ENCODE measurements at places on chromosomes 5 and 9.

DNA sequence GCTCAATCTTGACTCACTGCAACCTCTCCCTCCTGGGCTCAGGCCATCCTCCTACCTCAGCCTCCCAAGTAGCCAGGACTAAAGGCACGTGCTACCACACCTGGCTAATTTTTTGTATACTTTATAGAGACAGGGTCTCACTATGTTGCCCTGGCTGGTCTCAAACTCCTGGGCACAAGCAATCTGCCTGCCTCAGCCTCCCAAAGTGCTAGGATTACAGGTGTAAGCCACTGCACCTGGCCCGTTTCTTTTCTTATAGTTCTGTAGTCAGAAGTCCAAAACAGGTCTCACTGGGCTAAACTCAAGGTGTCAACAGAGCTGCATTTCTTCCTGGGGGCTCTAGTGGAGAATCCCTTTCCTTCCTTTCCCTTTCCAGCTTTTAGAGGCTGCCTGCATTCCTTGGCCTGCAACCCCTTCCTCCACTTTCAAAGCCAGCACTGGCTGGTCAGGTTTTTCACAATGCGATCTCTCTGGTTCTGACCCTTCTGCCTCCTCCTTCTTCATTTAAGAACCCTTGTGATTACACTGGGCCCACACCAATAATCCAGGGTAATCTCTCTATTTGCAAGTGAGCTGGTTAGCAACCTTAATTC is 16.3 kb downstream of the IRF1 start:
- no peak for DNase-seq

DNA sequence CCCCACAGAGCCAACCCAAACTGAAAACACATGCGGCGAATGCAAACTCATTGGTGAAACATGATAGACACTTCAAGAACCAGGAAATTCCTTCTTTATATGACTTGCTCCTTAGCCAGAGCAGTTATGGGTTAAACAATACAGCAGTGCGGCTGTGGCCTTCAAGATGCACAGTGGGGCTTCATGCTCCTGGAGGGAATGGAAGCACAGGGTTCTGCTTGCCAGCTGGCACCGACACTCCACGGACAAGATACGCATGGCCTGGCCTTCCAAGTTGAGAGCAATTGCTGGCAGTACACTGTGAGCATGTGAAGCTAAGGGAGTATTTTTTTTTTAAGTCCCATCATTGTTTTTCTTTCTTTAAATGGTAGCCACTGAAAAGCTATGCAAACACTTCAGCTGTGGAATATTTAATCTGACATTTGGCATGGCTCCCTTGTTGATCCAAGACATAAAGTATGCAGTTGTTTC is 451.6 kb upstream of the CD180 start:
- DNase-seq: no peak

- no peak for DNase-seq
Measured at GRCh38 chr9:116057371-116057770, 96.2 kb upstream of the PAPPA start.

DNA sequence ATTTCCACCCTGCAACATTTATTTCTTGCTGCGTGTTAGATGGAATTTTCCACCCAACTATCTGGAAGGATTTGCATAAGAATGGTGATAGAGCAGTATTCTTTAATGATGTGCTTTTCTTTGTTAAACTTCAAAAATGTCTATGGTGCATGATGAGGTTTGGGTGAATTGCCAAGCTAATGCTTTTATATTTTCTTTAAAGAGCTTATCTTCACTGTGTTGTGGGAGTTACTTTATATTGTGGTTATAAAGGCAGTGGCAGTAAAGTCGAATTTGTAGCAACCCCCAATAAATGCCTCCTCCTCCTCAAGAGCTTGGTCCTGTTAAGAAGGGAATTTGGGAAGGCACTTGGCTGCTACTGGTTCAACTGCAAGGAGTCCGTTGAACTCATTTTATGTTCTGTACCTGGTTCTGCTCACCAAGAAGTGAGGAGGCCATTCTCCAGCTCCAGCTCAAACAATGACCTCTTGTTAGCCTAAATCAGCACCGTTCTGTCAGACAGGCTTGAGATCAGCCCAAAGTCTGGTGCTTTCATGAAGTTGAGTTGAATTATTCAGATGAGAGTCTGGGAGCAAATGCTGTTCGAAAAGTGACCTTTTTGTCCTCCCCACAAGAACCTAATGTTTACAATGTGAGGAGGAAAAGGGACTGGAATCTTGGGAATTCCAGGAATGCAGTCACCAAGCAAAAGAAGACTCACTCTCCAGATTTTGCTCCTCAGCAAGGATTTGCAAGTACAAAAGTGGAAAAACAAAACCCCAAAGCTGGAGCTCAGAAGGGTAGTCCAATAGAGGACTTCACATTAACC is 217.0 kb downstream of the TMEM38B start:
- DNase-seq: no peak

DNA sequence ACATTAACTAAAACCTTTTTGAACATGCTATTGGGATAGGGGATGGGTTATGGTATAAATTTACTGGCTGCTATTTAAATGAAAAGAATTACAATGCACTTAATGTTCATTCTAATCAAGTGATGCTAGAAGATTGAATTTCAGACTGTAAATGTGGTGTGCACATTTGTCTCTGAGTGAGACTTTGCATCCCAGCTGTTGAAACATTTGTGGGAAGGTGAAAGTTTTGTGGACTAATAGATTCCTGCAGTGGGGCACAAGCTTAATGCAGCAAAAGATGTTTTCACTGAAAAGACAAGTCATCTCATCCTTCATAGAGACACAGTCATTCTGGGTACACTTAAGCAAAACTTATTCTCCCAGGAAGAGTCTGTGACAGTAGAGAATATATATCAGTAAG is 323.6 kb downstream of the NFIB start:
- no peak for DNase-seq

DNA sequence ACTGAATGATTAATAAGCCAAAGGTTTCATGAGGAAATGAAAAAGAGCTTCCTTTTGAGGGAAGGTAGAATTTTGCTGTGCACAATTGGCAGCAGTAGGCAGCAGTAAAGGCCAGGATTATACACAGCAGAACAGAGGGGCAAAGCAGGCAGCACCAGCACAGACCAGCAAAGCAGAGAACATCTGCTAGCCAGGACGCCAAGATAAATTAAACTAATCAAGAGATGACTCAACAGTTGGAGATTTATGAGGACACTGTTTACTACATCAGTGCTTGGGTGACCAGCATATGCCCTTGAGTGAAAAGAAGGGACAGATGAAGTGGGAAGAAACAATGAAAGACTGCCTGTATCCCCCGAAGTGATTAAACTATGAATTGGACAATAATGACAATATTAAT is 871.4 kb upstream of the CDH10 start:
- no peak for DNase-seq

DNA sequence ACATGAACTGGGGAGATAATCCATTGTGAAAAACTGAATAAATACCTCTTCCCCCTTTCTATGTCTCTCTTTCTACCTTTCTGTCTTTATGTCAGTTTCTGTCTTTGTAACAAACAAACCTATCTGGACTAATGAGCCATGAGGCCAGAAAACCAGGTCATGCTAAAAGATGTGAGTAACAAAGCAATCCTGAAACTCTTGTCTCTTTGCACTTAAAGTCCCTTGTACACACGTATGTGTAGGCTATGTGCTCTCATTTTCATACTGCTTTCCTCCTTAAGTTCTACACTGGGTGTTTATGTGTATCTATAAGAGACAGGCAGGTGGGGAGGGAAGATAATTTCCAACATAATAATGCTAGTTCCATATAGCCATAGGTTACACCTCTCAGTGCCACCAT is 123.8 kb upstream of the PTGER4 start:
- DNase-seq: no peak

DNA sequence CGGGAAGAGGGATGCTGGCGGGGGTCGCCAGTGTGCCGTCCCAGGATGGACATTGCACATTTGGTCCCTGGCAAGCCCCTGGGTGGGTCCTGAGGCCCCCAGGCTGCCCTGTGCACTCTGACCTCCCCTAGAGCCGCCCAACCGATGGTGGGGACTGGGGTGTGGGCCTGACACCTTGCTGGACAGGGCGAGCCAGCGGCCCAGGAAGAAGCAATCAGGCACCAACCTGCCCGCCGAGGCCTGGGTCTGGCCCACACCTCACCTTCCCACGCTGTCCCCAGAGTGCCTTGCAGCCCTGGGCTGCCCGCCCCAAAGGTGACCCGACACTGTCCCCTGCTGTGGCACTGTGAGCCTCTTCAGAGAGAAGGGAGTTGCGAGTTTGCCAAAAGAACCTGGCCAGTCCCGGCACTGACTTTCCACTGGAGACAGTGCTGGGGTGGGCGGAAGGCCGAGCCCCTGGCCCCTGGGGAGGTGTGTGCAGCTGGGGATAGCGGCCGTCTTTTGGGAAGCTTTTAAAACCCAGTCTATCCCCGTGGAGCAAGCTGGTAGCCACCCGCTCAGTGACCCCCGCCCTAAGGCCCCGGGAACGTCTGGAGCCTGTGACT is 12.0 kb upstream of the NRARP start:
- no peak for DNase-seq

DNA sequence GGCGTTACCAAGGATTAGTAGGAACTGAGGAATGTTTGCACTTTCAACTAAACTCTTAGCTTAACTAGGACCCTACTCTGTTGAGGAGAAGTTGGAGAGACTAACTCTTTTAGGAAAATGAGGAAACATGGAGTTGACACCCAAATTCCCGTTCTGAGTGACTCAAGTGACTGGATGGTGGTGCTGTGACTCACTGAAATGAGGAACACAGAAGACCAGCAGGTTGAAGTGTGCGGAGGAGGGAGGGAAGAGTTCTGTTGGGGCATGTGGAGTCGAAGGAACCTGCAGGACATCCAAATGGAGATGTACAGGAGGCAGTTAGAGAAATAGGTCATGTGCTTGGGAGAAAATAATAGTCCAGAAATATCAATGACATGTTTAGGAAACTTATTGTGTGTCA is 8.2 kb downstream of the HEXB start:
- no peak for DNase-seq

DNA sequence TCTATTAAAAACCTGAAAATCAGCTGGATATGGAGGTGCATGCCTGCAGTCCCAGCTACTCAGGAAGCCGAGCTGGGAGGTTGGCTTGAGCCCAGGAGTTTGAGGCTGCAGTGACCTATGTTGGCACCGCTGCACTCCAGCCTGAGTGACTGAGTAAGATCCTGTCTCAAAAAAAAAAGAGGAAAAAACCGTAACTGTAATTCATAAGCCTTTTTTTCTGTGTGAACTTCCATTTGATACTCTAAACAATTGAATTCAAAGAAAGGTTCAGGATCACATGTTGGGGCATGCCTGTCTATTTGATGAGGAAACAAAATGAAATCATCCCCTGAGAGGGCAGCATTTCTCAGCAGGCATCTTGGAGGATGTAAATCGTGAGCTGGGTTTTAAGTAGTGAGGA is 38.8 kb downstream of the ITGA2 start:
- DNase-seq: no peak

DNA sequence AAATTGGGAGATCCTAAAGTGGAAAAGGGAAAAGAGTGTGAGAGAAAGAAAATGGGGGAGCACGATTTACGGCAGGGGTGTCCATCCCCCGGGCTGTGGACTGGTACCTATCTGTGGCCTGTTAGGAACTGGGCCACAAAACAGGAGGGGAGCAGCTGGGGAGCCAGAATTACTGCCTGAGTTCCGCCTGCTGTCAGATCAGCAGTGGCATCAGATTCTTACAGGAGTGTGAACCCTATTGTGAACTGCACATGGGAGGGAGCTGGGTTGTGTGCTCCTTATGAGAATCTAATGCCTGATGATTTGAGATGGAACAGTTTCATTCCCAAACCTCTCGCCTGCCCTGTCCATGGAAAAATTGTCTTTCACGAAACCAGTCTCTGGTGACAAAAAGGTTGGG is 108.3 kb upstream of the ADAMTSL1 start:
- no peak for DNase-seq

GRCh38 chr5:72123764-72124376 is 16.6 kb downstream of the MAP1B start:
- no peak for DNase-seq

GRCh38 chr9:85004818-85005413 is 335.4 kb downstream of the NTRK2 start:
- DNase-seq: no peak

DNA sequence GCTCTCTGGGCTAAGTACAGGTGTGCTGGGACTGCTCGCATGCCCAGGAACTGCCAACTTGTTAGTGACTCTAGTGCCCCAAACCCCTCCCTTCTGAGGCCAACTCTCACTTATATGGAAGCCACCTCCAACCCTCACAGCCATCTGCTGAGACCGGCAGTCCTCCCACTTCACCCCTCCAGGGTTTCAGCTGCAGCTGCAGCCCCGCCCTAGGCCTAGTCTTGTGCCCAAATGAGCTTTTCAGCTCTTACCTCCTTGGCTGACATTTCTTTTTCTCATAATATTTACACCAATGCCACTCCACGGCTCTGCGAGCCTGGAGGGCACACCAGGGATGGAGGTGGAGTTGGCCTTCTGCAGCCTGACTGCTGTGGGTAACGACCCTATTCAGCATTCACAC is 166.6 kb downstream of the ROR2 start:
- no peak for DNase-seq

- no peak for DNase-seq
Measured at GRCh38 chr5:76040806-76041205, 42.4 kb upstream of the SV2C start.

GRCh38 chr5:128192368-128192767 is 108.8 kb downstream of the SLC12A2 start:
- no peak for DNase-seq

GRCh38 chr5:126004636-126005035 is 418.6 kb upstream of the GRAMD2B start:
- DNase-seq: no peak

- no peak for DNase-seq
Measured at GRCh38 chr5:126497506-126497905, 74.3 kb downstream of the GRAMD2B start.

- DNase-seq: no peak
Measured at GRCh38 chr5:168746893-168747640, 167.9 kb upstream of the PANK3 start.

GRCh38 chr5:58450018-58450417 is 9.9 kb downstream of the PLK2 start:
- no peak for DNase-seq

DNA sequence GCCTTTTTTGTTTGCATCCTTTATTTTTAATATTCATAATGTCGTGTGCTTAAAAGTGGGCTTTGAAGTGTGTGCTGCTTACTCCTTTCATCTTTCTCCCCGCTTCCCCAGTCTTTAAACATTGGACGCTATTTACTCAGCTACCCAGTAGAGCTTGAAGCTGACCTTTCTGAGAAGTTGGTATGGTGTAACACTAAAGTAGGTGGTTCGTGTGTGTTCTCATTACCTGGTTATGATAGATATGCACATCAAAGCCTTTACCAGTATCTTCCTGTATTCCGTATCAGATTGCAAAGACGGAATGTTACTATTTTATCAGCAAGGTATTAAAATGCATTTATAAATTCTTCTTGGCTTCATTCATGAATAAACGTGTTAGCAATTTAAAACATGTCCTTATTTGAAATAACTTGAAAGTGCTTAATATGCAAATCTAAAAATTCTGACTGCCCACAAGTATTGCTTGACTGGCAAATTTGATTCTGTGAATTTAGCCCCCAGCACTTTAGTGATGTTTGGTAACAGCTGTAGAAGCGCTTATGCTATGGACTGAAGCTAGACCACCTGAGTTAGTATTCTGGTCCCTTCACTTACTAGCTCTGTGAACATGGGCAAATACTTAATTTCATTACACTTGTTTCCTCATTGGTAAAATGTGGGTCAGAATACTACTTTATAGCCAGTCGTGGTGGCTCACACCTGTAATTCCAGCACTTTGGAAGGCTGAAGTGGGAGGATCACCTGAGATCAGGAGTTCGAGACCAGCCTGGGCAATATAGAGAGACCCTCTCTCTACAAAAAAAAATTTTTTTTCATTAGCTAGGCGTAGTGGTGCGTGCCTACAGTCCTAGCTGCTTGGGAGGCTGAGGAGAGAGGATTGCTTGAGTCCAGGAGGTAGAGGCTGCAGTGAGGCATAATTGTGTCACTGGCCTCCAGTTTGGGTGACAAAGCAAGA is 1.7 kb downstream of the RRAGA start:
- DNase-seq: no peak
